Activated CD8-positive, alpha-beta memory T cell treated with anti-CD3 and anti-CD28 coated beads for 1 hour (primary cell): ENCODE measurements at places on chromosomes 4 and X.

GRCh38 chr4:7963691-7964090 is 24.0 kb upstream of the AFAP1 start:
- DNase-seq, result no peak

DNA sequence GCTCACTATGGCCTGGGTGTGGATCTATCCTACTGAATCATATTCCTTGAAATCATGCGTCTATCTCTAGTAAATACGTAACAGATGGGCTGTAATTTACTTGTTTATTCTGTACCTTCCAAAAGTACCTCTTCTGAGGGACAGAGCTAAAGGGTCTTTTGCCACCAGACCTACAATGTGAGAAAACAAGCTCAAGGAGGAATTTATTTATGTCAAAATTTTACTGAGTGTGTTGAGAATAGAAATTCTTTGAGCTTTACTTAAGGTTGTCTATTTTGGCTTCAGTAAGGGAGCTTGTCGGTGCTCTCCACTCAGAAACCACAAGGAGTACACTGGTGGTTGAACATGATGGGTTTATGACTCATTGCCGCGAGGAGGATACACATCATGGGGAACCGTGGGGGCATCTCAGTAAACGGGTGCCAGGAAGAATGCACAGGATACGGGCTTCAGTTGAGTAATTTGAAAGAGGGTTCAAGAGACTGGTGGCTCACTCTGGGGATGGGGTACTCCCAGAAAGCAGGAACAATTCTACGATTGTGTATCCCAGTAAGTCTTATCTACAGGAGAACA is 3.0 kb downstream of the ANK2 start:
- DNase-seq, result no peak

DNA sequence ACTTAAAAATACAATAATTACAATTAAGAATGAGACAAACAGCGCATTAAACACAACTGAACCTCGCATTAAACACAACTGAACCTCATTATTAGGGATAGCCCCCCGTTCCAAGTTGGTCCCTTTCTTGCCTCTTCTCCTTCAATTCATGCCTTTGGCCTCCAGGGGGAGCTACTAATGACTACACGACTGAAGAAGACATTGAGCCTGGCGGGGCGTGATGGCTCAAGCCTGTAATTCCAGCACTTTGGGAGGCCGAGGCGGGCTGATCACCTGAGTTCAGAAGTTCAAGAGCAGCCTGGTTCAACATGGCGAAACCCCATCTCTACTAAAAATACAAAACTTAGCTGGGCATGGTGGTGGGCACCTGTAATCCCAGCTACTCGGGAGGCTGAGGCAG is 56.4 kb upstream of the NWD2 start:
- DNase-seq, result no peak

- DNase-seq, result no peak
These were observed 1209.7 kb upstream of the PABPC4L start for GRCh38 chr4:135411251-135411650.

DNA sequence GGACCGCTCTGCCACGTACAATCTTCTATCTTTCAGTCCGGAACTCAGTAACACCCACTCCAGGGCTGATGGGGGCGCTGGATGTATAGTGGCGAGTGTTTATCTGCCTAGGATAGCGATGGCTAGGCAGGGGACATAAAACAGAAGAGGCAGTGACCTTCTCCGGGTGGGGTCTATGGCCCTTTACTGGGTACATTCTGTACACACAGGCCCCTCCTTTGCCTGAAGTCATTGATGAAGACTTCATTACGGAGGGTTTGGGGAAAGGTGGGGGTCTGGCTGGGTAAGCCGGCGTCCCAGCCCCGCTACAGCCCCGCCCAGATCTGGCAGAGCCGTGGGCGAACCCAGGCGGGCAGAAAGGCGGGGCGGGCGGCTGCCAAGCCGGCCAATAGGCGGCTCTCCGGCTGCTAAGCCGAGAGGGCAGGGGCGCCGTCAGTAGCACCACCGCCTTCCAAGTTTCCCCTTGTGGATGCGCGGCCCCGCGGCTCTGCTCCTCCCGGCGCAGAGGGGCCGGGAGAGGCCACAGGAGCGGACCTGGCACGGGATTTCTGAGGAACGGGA is at the start of gene CHST7:
TSS of gene CHST7 (plus strand) at position 435 of the 561 bp plus-strand sequence. CDS start 167 bp downstream, outside the sequence.
- no peak for DNase-seq

- DNase-seq, result no peak
These were observed 248.5 kb downstream of the TENM3 start for GRCh38 chr4:182491719-182492118.

GRCh38 chr4:176185051-176185450 is 10.3 kb downstream of the SPATA4 start:
- no peak for DNase-seq

DNA sequence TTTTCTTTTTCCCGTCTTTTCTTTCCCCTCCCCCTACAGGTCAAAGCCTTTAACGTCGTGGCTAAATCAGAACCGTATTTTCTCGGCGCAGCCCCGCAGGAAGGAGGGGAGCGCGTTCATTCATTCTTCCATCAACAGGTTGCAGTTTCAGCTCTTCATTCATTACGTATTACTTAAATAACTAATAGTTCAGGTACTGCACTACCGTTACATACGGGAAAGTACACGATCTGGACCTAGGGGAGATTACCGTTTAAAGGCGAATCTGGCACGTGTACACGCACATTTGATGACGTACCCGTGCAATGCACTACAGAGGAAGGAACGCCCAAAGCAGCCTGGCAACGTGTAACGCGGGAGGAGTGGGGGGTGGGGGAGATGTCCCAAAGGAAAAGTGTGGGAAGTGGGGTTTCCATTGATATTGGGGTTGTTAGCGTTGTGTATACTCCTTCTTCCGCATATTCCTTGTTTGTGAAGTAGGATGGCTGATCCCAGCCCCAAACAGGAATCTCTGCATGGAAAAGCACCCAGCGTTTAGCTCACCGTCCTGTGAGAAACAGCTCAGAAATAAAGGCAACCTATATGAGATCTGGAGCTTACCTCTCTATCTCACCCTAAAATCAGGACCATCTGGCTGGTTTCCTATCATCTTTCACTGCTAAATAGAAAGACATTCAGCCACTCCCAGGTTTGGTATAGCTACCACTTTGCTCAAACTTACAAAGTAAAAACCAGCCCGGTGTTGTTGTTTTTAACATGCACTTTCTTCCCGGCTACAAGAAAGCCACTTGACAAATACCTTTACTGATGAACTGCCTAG is 585 bp upstream of the SEC24D start:
- no peak for DNase-seq

DNA sequence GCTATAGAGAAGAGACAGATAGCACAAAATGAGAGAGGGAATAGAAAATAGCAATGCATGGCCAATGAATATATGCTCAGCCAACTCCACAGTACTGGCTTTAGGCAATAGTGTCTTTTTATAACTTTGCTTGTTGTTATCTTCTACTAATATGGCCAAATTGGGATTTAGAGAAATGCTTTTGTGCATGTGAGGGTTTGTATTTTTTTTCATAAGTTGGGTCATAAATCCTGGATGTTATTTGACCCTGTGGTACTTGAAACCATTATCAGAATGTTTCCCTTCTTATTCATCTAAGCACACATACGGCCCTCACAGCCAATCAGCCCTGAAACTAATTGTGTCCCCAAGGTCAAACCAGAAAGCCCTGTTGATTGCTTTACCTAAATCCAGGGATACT is 35.2 kb upstream of the LPAR4 start:
- no peak for DNase-seq

GRCh38 chrX:77003956-77004355 is 443.2 kb upstream of the FGF16 start:
- no peak for DNase-seq

GRCh38 chrX:24260842-24261550 is 52.9 kb downstream of the SUPT20HL2 start:
- no peak for DNase-seq

GRCh38 chrX:77118686-77119085 is 328.5 kb upstream of the FGF16 start:
- DNase-seq, result no peak
